ENCODE measurements at places on chromosomes 3 and 15.

DNA sequence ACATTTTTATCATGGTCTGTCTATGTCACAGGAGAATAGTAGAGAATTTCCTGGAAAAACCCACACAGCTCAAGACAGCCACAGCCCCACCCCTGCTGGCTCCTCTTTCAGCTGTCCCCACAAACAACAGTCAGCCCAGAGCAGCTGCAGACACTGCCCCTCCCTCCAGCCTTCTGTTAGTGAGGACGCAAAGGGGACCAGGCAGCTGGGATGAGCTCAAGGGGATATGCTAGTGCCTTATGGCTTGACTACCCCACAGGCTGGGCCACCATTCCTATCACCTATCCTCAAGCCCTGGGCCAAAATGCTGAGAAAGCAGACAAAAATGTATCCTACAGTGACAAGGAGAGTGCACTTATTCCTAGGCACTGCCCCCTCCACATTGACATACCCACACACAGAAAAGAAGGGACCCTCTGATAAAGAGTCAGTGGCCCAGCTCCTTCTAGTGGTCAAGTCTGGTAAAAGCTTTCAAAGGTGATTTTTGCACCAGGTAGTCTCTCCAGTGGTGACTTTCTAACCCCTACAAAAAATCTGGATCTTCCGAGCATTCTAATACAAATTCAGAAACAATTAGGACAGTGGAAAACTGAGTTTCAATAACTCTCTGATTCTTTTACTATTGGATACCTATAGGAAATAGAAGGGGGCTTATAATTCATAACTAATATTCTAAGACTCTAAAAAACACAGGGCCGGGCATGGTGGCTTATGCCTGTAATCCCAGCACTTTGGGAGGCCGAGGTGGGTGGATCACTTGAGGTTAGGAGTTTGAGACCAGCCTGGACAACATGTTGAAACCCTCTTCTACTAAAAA lies 3.0 kb upstream of the MAP1A start:
- DNase-seq: no peak

GRCh38 chr15:50880651-50881114 lies 27.8 kb upstream of the AP4E1 start:
- no peak for DNase-seq

- no peak for DNase-seq
Observed at GRCh38 chr15:40578892-40579291, 9.8 kb downstream of the RPUSD2 start.

DNA sequence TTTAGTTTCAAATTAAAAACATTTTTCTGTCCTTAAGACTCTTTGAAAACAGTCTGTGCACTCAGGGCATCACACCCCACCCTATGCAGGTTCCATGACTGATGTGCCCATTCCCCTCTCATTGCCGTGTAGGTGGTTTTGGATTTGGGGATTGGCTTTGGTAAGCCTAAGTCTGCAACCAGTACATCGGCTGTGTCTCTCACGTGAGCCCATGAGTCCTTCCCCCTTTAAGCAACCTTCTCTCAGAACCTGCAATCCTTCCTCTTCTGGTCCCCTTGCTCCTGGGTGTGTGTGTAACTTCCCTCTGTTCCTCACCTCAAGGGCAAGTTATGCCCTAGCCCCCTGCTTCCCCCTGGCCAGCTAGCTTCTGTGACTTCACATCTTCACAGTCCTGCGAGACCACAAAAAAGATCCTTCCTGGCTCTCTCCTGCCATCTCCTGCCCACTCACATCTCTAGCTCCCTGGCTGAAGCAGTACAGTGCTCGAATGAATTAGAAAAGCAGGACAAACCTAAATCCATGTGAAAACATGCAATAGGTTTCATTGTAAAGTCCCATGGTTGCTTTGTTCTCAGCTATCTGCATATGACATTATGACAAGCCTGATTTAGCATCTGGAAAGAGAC lies 126.7 kb downstream of the UACA start:
- DNase-seq: no peak

- DNase-seq: no peak
Observed at GRCh38 chr3:129358772-129359371, 69.6 kb downstream of the EFCAB12 start.
